ENCODE measurements at places on chromosomes 3 and 15. TPM values are rescaled to one million over a fixed set of nuclear protein-coding genes. Genes with fewer than 3 reads are reported as not detected.

Gene SMCO1
- not detected for total RNA-seq

Gene GOLGA6L1
- not detected for total RNA-seq

Gene HERC2
- 36.3 TPM for total RNA-seq

Gene TICRR
- total RNA-seq: under 0.01 TPM

Gene DLEC1
- 0.78 TPM for total RNA-seq

Gene CP
- total RNA-seq: 5.7 TPM

Gene NEDD4
- 3.0 TPM for total RNA-seq

Gene OR5H14
- total RNA-seq: not detected

Gene FAM227B
- total RNA-seq: not detected

Gene GATA2
- total RNA-seq: 11.7 TPM

Gene TMCO5A
- not detected for total RNA-seq

Gene ROBO2
- total RNA-seq: 3.0 TPM

Gene CD200R1
- total RNA-seq: not detected

Gene LMOD3
- total RNA-seq: not detected

Gene VILL
- 10.4 TPM for total RNA-seq

Gene CLDN11
- total RNA-seq: 5.6 TPM

Gene GREM1
- under 0.01 TPM for total RNA-seq

Gene CAMK2N2
- total RNA-seq: 1.6 TPM

Gene KLF15
- total RNA-seq: 40.2 TPM

All from body of pancreas (tissue), 4 donors.